ENCODE measurements at places on chromosomes 12 and 14. TPM values are rescaled to one million over a fixed set of nuclear protein-coding genes. Genes with fewer than 3 reads are reported as not detected.

Gene ADAM21
- polyA plus RNA-seq: not detected

Gene PRH2
- polyA plus RNA-seq: not detected

Gene FITM1
- polyA plus RNA-seq: 2.4 TPM

Gene HNF1A
- 71.3 TPM for polyA plus RNA-seq

Gene ARHGAP9
- 39.2 TPM for polyA plus RNA-seq

Gene CELA1
- polyA plus RNA-seq: not detected

Gene ESR2
- not detected for polyA plus RNA-seq

Gene PRKD1
- polyA plus RNA-seq: 2.1 TPM

Gene PAWR
- polyA plus RNA-seq: 19.2 TPM

Gene NUMB
- 38.5 TPM for polyA plus RNA-seq

Gene TAS2R43
- polyA plus RNA-seq: not detected

Gene PLEKHG7
- 0.22 TPM for polyA plus RNA-seq

Gene OTUB2
- polyA plus RNA-seq: 0.95 TPM

Gene STAC3
- polyA plus RNA-seq: 1.1 TPM

Gene PPTC7
- polyA plus RNA-seq: 8.6 TPM

Gene CLEC6A
- polyA plus RNA-seq: 0.04 TPM

Gene GALNT16
- 0.45 TPM for polyA plus RNA-seq

Gene MYF6
- not detected for polyA plus RNA-seq

Gene SLC17A8
- 1.4 TPM for polyA plus RNA-seq

Gene RAD9B
- polyA plus RNA-seq: not detected

Gene KLRG1
- 1.6 TPM for polyA plus RNA-seq

Gene CLEC7A
- 0.45 TPM for polyA plus RNA-seq

Gene GLIPR1L1
- not detected for polyA plus RNA-seq

Gene PLEKHD1
- under 0.01 TPM for polyA plus RNA-seq

Gene SERPINA3
- polyA plus RNA-seq: 3.4 TPM

Gene BHLHE41
- 9.7 TPM for polyA plus RNA-seq

Gene GDF3
- not detected for polyA plus RNA-seq

Gene LMNTD1
- not detected for polyA plus RNA-seq

Gene CDKN3
- polyA plus RNA-seq: 2.2 TPM

Gene ZDHHC22
- polyA plus RNA-seq: 0.33 TPM

Gene PLEKHG3
- polyA plus RNA-seq: 47.0 TPM

Gene ITGA7
- 34.7 TPM for polyA plus RNA-seq

Gene LYZ
- polyA plus RNA-seq: 280 TPM

Gene MANSC1
- polyA plus RNA-seq: 6.8 TPM

Gene PROX2
- polyA plus RNA-seq: not detected

Gene TMCC3
- polyA plus RNA-seq: 11.6 TPM

Gene TMEM229B
- polyA plus RNA-seq: 27.5 TPM

Gene RPL10L
- not detected for polyA plus RNA-seq

Gene SCN8A
- polyA plus RNA-seq: not detected

Gene INHBC
- 0.03 TPM for polyA plus RNA-seq

Gene DTX3
- 12.5 TPM for polyA plus RNA-seq

Gene TAS2R8
- polyA plus RNA-seq: not detected

Gene GPATCH2L
- polyA plus RNA-seq: 7.0 TPM

Gene SIX6
- polyA plus RNA-seq: not detected

Gene ANKRD33
- polyA plus RNA-seq: not detected

Gene KRT86
- polyA plus RNA-seq: not detected

Gene KDM2B
- polyA plus RNA-seq: 7.6 TPM

Gene RPS26
- 1,020 TPM for polyA plus RNA-seq

Gene MDGA2
- 0.01 TPM for polyA plus RNA-seq

Gene PDZRN4
- 0.27 TPM for polyA plus RNA-seq
